ENCODE measurements at places on chromosomes 1 and 21. TPM values are rescaled to one million over a fixed set of nuclear protein-coding genes. Genes with fewer than 3 reads are reported as not detected.

GRCh38 chr1:246674049-246674448, 50.2 kb upstream of the SCCPDH start:
- H3K36me3 ChIP-seq: no peaks in the 10 kb centered on the region
- DNase-seq: no peak
- no peaks in the 10 kb centered on the region for H3K27me3 ChIP-seq
- H3K27ac ChIP-seq: no peak overlapping the region
- no peak overlapping the region for H3K4me3 ChIP-seq

DNA sequence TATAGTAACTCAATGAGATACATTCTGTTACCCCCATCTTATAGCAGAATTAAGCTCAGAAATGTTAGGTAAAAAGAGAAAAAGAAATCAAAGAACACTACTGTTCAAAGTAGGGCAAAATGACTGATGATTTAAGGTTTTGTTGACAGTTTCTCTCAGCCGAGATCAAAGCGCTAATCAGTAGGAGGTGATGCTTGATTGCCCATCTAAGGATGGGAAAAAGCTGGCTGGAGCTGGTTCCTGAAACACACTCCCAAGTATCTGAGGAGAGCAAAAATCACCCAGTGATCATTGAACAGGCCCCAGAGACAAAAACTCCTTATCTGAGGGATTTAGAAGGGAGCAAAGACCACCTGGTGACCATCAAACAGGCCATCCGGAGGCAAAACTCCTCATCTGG, 64.5 kb upstream of the CSF1 start:
- no peaks in the 10 kb centered on the region for H3K4me1 ChIP-seq
- DNase-seq: no peak
- H3K36me3 ChIP-seq: no peaks in the 10 kb centered on the region

- H3K36me3 ChIP-seq: no peaks in the 10 kb centered on the region
- no peak for DNase-seq
- H3K27ac ChIP-seq: no peak overlapping the region
- H3K4me1 ChIP-seq: no peaks in the 10 kb centered on the region
- no peak overlapping the region for H3K4me3 ChIP-seq
Measured at GRCh38 chr1:168772428-168773060, 43.5 kb upstream of the DPT start.

GRCh38 chr1:33295023-33295422, 25.9 kb downstream of the A3GALT2 start:
- H3K4me1 ChIP-seq: no peaks in the 10 kb centered on the region
- H3K4me3 ChIP-seq: no peak overlapping the region
- no peak for DNase-seq
- peaks cover 5% of the 10 kb centered on the region for H3K36me3 ChIP-seq
- no peak overlapping the region for H3K27ac ChIP-seq
- H3K27me3 ChIP-seq: no peaks in the 10 kb centered on the region

- no peak overlapping the region for H3K27ac ChIP-seq
- H3K4me1 ChIP-seq: no peaks in the 10 kb centered on the region
- H3K27me3 ChIP-seq: no peaks in the 10 kb centered on the region
- no peak for DNase-seq
- H3K4me3 ChIP-seq: no peak overlapping the region
Measured at GRCh38 chr1:182493063-182493462, 43.1 kb downstream of the RGSL1 start.

DNA sequence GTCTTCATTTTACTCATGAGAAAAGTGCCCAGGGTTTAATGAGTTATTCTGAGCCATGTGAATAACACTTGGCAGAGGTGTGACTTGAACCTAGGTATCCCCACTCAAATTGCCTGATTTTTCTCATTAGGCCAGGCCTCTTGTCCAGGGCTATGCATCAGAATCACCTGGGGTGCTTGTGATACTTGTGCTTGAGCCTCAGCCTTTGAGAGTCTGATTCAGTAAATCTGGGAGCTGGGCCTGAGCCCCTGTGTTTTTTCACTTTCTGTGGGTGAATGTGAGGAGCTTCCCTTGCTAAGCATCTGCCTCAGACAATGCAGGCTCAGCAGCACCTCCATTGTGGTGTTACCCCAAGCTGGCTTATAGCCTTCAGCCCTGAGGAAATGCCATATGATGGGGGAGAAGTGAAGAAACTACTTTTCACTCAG, 127.1 kb downstream of the S1PR1 start:
- H3K36me3 ChIP-seq: no peaks in the 10 kb centered on the region
- H3K4me1 ChIP-seq: peaks cover 22% of the 10 kb centered on the region
- no peaks in the 10 kb centered on the region for H3K27me3 ChIP-seq
- H3K27ac ChIP-seq: no peak overlapping the region
- H3K4me3 ChIP-seq: no peak overlapping the region

GRCh38 chr1:93223023-93223675, 42.6 kb downstream of the CCDC18 start:
- H3K27me3 ChIP-seq: no peaks in the 10 kb centered on the region
- H3K36me3 ChIP-seq: peaks cover 23% of the 10 kb centered on the region
- no peak for DNase-seq
- no peak overlapping the region for H3K27ac ChIP-seq
- H3K4me1 ChIP-seq: no peaks in the 10 kb centered on the region
- no peak overlapping the region for H3K4me3 ChIP-seq

Gene AMY2A
- total RNA-seq: not detected

Gene KRTAP12-2
- total RNA-seq: not detected

Measured in astrocyte (in vitro differentiated cells and primary cell).